ENCODE measurements at places on chromosomes 5 and 9. TPM values are rescaled to one million over a fixed set of nuclear protein-coding genes. Genes with fewer than 3 reads are reported as not detected.

Gene SLC25A46
- total RNA-seq, result 94.0 TPM

Gene KCNIP1
- 0.10 TPM for total RNA-seq

Gene SPATA31A3
- total RNA-seq, result not detected

Gene SLC25A2
- 0.43 TPM for total RNA-seq

Gene TMEM252
- total RNA-seq, result not detected

Gene NEUROG1
- not detected for total RNA-seq

Gene UNC13B
- 22.9 TPM for total RNA-seq

Gene FOXD4
- total RNA-seq, result 0.19 TPM

Gene GPX3
- total RNA-seq, result 5.6 TPM

Gene SEMA6A
- total RNA-seq, result 0.27 TPM

Gene CDX1
- total RNA-seq, result not detected

Gene SREK1IP1
- total RNA-seq, result 7.0 TPM

Gene C5orf58
- total RNA-seq, result not detected

Gene PELO
- total RNA-seq, result 16.0 TPM

Gene ZDHHC11
- 0.37 TPM for total RNA-seq

Gene PAEP
- total RNA-seq, result not detected

Gene HOMER1
- 24.6 TPM for total RNA-seq

Gene OR1Q1
- not detected for total RNA-seq

Gene SLC4A9
- total RNA-seq, result not detected

Gene AHRR
- 74.8 TPM for total RNA-seq

Gene ZNF484
- 12.5 TPM for total RNA-seq

Gene TAS2R1
- not detected for total RNA-seq

Gene FOXI1
- not detected for total RNA-seq

Data from myocyte (in vitro differentiated cells).